CD4-positive, alpha-beta memory T cell (primary cell): ENCODE measurements at places on chromosomes 4 and X.

- DNase-seq = no peak
These were observed 586.8 kb upstream of the PITX2 start for GRCh38 chr4:111209706-111210105.

GRCh38 chr4:73258436-73258685 is 237 bp downstream of the ANKRD17 start:
- no peak for DNase-seq

DNA sequence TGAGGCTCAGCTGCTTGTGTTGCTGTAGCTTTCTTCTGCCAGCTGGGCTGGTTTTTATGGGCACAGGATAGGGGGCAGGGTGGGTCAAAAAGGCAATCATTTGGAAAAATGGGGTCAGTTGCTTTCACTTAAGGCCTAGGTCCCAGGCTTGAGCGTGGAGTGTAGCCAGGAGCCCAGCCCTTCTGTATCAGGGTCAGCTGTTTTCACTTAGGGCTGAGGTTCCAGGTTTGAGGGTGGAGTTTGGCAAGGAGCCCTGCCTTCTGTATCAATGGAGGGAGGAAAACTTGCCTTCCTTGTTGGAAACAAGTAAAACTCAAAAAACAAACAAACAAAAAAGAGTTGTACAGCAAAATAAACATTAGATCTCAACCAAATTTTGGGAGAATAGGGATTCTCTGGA is 37.0 kb upstream of the UGT8 start:
- DNase-seq = no peak

DNA sequence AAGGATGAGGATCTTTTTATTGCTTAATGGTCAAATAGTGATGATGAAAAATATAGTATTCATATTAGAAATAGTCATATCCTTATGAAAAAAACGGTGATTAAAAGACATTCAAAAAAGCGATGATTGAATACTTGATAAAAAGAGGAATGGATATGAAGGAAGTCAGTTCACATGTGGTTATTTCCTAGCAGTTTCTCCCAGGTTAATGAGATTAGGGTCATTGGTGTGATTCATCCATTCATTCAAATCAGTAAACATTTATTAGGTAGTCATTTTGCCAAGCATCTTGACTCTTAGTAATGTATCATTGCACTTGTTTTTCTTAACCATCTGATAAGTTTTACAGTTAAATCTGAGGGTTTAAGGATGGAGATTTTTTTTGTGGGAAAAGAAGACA is 294.1 kb downstream of the ARHGAP24 start:
- DNase-seq = no peak

GRCh38 chrX:82320569-82320968 is 1118.7 kb downstream of the SH3BGRL start:
- no peak for DNase-seq
